ENCODE measurements at places on chromosomes 2 and 18. TPM values are rescaled to one million over a fixed set of nuclear protein-coding genes. Genes with fewer than 3 reads are reported as not detected.

DNA sequence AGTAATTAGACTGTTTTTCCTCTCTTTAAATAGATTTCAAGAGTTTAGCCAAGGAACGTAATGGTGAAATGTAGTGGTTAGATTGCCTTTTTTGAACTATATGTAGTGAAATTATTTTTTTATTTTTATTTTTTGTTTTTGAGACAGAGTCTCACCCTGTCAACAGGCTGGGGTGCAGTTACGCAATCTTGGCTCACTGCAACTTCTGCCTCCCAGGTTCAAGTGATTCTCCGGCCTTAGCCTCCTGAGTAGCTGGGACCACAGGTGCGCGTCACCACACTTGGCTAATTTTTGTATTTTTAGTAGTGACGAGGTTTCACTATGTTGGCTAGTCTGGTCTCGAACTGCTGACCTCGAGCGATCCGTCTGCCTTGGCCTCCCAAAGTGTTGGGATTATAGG is 60.8 kb downstream of the BIRC6 start:
- no peak for DNase-seq

- DNase-seq = no peak
These were observed 56.5 kb downstream of the MTX2 start for GRCh38 chr2:176325732-176326131.

DNA sequence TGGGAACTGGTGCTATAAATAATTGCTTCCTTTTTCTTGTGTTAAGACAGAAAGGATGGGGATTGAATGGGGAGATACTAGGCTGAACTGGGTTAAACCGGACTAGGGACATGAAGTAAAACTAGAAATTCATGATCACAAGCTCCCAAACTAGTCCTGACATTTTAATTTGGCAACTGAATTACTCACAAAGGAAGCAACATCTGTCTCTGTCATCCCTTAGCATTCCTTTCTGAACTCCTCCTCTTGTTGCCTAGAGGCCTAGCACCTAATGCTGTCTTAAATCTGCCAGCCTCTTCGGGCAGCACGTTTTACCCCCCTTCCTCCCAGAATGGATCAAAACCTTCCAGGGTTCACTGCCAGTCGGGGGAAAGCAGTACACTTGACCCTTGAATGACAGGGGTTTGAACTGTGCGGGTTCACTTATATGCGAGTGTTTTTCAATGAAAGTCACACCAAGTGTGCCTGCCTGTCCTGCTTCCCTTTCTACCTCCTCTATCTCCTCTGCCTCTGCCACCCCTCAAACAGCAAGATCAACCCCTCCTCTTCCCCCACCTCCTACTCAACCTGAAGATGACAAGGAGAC is 8.2 kb downstream of the KCTD1 start:
- DNase-seq = no peak

- DNase-seq = no peak
These were observed 69.5 kb downstream of the PTRHD1 start for GRCh38 chr2:24723665-24724064.

DNA sequence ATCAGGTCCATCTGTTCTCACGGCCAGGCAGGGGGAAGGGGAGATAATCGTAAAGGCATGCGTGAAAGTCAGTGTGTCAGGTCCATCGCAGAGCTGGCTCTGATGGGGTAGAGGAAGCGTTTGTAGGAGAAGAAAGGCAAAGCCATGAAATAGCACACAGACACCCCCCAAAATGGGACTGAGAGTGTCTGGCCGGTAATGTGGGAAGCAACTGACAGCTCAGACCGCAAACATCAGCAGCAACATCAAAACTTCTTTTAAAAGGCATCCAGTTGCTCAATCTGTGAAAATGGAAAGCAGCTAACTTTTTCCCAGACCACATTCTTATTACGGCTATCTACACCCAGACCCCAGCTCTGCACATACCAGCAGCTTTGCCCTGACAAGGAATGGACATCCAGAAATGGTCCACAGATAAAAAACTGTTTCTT is 232.6 kb downstream of the EN1 start:
- DNase-seq = no peak

The FBXO48 gene
- total RNA-seq = 6.8 TPM

The DRC1 gene
- 1.9 TPM for total RNA-seq

DNA sequence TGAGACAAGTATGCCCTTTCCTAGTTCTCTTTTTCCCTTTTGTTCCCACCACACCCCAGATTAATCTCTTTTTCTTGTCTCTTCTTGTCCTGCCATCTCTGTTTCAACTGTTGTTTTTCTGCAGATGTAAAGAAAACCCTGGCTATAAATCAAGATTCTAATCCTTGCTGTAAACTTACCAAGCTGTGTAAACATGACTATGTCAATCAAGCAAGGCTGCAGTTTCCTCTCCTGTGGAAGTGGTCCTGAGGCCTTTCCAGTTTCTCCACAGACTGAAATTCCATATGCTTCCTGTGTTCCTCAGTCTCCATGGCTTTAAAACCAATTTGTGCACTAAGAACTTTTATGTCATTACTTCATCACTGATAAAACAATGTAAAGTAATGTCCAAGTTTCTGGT is 288.8 kb upstream of the PIK3C3 start:
- DNase-seq = no peak

DNA sequence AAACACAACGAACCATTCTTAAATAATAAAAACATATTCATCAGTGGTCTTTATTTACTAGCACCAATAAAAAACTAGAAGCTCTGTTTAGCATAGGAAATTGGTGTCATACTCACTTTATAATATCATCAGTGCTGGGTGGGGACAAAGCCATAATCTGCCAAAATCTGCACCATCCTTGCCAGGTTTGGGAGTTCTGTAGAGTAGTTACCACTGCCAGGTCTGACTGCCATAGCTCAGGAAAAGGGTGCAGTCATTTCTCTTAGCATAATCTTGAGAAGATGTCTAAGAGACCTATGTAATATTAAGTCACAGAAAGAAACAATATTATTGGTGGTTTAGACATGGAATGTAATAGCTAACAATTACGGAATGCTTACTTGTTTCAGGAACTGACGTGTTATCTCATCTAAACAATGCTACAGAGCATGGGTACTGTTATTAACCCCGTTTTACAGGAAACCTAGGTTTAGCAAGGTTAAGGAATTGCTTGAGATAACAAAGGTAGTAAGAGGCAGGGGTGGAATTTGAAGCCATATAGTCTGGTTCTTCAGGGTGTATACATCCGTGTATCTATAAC is 1.6 kb upstream of the MARCHF7 start:
- no peak for DNase-seq

- DNase-seq = no peak
These were observed 71.0 kb upstream of the SP3 start for GRCh38 chr2:174035981-174036742.

- DNase-seq = no peak
These were observed 76.4 kb upstream of the BCL11A start for GRCh38 chr2:60629801-60630385.

DNA sequence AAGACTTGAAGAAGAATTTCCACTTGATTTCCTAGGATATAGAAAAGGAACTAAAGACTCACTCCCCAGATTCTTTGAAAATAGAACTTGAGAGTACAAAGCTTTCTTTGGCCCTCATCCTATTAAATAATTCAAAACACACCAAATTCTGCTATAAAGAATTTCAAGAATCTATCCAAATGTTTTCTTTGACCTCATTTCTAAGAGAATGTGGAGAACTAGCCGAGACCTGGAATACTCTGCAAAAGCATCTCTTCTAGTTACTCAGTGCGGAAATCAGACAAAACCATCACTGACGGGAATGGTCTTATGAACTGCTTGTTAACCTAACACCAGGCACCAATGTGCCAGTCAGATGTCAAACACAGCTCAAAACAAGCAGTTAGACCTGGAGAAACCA is 44.2 kb upstream of the ARL5A start:
- no peak for DNase-seq

DNA sequence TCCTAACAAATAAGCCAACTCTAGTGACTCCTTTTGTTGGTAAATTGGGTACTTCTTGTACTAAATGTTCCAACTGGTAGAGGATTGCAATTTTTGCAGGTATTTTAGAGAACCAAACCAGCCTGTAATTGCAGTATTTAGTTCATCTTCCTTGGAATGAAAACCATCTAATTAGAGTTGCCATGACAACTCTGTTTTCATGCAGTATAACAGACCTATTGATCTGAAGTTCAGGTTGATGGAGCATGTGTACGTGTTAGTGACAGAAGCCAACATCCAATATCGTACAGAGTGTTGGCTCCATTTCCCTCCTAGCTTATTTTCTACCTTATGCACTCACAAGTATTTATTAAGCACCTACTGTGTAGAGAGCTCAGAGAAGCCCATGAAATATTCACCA is 176.3 kb upstream of the FOSL2 start:
- DNase-seq = no peak

DNA sequence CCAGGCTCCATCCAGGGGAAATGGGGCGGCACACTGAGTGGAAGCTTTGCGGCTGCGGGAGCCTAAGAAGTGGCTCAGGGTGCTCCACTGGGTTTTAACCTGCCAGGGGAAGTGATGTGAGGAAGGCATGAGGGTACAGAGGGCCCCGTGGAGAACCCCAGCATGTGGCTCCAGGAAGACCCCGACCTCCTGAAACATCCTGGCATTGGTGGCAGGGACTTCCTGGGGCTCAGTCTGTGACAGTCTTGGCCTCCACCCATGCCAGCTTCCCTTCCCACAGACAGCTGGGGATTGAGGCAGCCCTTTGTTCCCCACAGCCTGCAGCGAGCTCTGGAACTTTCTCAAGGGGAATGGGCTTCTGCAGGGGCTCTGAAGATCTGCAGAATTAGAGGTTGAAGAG is 146.6 kb downstream of the TNS1 start:
- DNase-seq = no peak

DNA sequence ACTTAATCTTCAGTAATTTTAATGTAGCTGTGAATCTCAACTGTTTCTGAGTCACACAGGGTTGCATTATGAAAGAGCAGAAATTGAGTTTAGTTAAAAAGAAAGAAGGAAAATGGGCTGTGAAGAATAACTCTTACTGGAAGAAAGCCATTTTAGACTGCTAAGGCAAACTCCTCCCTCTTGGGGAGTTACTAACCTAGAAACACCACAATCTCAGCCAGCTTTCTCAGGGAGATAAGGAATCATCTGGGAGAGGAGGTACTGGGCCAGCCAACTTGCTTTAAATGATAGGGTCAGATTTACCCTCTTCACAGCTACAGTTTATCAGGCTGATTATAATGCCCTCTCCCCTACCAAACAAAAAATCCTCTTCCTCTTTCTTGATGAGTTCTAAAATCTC is 119.5 kb downstream of the CCDC148 start:
- DNase-seq = no peak

DNA sequence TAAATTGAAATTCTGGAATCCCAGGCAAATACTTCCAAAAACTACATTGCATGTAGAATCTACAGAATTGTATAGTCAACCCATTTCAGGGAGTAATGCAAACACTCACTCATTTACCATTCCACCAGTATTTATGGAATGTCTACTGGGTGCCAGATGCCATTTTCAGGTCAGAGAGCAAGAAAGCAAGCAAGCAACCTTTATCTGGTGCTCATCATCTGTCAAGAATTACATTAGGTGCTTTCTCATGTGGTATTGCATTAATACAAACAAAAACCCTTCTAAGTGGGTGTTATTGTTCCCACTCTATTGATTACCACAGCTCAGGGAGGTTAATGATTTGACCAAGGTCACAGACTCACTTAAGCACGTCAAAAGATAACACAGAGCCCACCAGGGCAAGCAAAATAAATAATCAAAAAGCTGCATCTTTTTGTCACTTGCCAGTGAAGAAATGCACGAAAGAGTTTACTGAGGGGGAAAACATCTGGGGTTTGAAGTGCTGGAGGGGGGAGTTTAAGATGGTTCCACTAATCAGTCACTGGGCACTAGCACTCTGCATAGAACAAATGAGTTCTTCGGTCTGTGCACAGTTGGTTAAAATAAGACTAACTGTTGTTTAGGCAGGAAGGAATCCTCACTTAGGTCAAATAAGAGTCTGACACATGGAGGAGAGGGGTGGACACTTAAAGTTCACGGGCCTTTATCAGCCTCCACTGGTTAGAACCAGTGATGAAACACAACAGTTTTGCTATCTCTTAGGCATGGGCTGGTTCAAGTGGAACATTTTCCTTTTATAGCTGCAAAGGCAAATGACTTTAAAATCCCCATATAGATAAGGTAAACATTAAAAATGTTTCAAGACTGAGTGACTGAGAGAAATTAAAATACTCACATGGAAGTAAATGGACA is 208.8 kb downstream of the CDH2 start:
- DNase-seq = no peak

GRCh38 chr2:238358769-238359168 is 38.5 kb downstream of the TRAF3IP1 start:
- DNase-seq = no peak

DNA sequence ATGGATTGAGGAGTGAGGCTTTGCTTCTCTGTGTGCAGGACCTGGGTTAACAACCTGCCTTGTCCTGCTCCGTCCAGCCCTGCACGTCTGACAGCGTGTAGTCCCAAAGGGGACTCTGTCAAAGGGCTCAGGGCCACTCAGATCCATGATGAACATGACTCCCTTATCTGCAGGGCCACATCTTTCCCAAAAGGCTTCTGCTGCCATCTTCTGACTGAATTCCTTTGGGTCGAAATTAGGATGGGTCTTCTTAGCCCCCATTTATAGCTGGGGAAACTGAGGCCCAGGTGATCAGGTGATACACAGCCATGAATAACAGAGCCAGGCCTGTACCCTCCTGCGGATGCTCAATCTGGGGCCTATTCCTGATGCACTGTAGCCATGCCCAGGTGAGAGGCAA is 109.2 kb downstream of the CELF4 start:
- DNase-seq = no peak

DNA sequence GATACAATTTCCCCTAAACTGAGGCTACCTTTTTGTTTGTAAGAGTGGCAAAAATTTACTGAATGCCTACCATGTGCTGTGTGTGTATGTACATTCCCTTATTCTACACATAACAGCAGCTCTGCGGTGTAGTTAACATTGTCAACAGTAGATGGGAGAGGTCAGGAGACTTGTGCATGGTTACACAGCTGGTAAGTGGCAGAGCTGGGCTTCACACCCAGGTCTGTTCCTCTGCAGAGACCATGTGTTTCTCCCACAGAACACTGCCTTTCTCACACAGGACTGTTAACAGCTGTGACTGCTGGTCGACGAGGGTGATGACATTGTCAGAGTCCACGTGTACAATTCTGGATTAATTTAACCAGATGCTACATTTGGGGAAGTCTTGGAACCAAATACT is 49.1 kb downstream of the EML6 start:
- no peak for DNase-seq

DNA sequence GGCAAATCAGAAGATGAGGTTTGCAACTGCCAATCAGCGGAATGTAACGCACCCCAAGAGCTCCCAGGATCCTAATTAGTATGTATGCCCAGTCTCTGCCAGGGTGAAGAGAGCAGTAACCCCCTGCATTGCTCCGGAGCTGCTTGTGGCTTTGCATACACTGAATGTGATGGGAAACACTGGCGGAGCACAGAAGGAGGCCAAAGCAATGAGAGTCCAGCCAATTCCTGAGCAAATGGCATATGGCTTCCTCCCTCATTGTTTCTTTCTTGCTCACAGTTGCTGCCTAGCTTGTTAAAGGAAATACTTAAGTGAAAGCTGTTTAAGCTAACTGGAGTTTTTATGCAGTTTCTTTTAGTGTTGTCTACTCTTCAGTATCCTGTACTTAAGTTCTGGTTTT is 343.5 kb upstream of the NT5C1B start:
- no peak for DNase-seq

- DNase-seq = no peak
These were observed 68.2 kb upstream of the NRP2 start for GRCh38 chr2:205613970-205614559.
